ELF-1 (cell line): ENCODE measurements at places on chromosomes 2 and 18.

- DNase-seq = peak; percentile 70
Measured at GRCh38 chr2:79511320-79511951, 1.4 kb upstream of the CTNNA2 start.

DNA sequence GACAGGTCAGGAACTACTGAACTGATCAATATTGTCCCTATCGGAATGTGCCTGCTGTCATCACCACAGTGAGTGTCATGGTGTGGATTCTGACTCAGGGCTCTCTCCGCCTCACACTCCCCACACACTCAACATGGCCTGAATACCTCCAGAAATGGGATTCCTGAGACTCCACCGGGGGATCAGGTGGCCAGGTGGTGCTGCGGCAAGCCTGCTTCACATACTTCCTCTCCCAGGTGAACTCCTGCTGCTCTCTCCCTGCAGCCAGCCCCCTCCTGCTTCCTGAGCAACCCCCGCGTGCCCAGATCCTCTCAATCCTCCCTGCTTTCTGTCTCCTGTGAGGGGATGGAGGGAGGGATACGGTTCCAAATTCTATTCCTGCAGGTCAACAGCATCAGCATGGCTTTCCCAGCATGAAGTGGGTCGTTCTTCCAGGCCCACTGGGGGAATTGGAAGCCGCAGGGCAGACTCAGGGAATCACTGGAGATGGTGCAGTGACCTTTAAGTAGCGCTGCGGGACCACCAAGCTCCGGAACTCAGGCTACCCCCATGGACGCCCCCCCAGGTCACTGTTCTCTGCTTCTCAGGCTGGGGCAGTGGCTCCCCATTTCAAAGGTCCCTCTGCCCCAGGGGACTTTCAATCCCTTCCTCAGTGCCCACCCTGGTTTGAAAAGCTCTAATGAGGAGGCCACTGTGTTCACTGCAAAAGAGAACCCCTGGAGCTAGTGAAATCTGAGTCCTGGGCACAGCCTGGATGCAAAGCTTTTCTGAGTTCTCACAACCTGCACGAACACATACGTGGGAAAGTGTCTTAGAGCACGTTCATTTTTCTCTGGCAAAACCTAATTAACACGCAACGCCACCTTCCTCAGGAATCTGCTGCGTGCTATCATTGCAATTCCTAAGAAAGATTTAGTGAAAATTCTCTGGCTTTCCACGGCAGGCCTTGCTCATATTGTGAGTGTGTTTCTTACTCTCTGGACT is 168.4 kb downstream of the ZFP36L2 start:
- DNase-seq = peak; percentile 31

GRCh38 chr2:237511433-237511832 is 24.4 kb downstream of the MLPH start:
- DNase-seq = no peak

DNA sequence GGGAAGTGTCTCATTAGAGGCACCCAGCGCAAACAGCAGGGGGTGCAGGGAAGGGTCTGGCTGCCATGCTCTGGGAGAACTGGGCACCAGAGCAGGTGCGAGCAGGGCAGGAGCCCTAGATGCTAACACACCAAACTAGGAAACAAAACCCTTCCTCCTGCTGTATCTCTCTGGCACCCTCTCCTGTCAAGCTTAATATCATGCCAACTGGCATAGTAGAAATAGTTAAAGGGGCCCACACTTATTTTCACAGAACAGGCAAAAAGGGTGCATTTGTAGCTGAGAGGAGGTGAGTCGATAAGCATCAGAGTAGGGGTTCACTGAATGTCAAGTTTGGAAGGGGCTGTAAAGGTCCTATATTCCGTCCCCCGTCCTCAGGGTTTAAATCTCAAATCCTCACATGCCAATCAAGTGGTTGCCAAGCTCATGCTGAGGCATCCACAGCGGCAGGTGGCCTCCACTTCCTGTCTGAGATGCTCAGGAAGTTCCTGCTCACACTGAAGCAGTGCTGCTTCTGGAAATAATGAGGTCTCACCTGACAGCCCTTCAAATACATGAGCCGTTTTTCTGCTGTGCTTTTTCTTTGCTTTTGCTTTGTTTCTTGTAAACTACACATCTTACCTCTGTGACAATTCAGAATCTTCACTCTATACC is 14.9 kb upstream of the ACKR3 start:
- no peak for DNase-seq

DNA sequence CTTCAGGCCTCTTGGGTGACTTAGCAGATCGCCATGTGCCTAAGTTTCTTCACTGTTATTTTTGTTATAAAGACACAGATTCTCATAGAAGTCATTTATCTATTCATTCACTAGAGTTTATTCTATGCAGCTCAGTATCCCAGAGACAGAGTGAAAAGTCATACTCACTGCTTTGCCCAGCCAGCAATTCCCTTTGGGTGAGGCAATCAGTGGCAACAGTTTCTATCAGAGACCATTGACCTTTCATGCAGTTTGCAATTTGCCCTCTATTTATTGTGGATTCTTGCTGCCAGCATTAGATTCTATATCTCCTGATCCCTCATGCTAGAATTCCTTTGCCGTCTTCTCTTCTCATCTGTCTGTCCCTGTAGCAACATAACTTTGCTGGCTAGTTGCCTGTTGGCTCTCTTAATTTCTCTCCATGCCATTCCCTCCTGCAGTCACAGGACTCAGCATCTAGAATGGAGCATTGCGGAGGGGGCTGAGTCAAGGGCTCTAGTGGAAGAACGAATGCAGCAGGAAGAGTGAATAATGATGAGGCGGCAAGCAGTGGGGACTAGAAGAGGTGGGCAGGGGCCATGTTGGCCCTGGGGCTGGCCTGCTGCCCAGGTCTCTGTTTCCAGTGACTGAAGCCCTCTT is 12.2 kb downstream of the SLC9A4 start:
- no peak for DNase-seq

GRCh38 chr2:24917086-24917485 is 3.0 kb downstream of the ADCY3 start:
- no peak for DNase-seq

DNA sequence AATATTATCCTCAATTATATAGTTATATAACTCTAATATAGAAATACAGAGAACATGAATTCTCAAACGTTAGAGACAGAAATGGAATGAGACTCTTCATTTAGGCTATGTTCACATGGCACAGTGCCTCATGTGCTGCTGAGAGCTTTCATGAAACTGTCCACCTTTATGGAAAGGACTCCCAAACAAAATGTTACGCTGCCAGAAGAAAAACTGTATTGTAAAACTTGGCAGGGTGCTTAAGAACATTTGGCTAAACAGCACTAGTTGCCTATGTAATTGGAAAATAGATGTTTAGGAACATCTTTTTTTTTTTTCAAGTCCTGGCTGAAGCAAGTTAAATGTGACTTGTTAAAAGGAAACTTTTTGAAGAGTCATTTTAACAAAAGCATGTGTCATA is 396.0 kb downstream of the ERBB4 start:
- DNase-seq = no peak

DNA sequence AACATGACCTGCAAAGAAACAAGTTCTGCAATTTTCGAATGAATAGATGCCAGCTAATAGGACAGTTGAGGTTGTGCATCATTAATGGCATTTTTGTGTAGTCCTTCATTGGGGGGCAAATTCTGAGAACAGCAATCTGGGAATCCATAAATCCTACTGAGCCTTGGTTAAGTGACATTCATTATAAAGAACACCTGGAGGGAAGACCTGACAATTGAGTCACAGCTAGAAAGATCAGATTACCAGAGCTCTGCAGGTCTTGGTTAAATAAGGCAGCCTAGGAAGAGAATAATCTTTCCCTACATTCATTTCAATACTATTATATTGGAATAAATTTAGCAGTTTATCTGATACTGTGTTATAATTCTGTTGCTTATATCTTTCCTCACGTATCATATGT is 14.3 kb downstream of the KCNH7 start:
- DNase-seq = no peak

DNA sequence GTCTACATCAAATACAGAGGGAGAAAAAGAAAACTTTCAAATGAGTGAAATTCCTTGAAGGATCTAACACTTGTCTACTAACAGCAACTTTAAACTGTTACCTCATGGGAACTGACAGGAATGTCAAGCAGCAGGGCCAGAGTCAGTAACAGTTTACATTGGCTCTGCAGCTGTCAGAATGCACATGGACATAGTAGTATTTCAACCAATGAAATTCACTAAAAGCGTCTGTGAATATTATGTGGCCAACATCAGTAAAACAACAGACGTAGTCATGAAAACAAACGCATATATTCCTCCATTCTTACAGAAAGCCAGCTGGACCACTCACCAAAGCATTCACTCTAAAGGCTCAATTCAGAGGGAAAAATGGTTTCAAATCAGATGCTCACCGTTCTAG is 79.3 kb upstream of the RNU4ATAC start:
- DNase-seq = no peak

GRCh38 chr2:43221124-43221762 is 5.2 kb downstream of the ZFP36L2 start:
- DNase-seq = peak; percentile 95

DNA sequence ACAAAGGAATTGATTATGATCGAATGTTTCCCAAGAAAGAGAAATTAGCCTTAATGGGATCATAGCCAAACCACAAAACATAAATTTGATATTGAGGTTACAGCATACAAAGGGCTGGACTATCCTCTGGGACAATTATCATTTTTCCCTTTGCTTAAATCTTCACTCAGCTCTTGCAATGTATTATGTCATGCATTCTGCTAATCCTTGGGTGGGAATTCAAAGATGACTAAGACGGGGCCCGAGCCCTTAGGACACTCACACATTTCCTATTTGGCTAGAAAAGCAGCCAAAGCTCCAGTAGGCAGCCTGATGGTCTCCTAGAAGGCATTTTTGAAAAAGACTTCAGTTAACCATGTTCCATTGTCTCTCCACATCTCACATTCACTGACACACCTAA is 17.2 kb upstream of the NMI start:
- DNase-seq = no peak

- peak; percentile 85 for DNase-seq
Measured at GRCh38 chr2:110211938-110212858, at the start of gene MTLN. Gene MTLN, minus strand, starts transcription at chr2:110212547. Its CDS starts 22 bp downstream, at chr2:110212525.

DNA sequence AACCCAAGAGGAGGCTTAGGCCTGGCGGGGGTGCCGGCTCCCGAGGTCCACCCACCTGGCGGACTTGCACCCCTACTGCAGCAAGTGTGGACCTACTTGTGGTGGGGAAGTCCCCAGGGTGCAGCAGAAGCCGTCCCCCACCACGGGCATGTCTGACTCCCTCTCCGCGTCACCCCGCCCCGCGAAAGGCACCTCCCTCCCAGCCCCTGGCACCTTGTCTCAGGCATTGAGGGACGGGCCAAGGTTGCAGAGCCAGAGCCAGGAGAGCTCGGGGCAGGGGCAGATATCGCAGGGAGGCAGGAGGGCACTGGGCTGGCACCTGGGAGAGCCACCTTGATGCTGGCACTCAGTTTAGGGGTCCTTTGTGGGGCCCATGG is 19.0 kb downstream of the CROCC2 start:
- DNase-seq = peak; percentile 1

GRCh38 chr2:203097735-203098134 is 83.1 kb downstream of the NBEAL1 start:
- no peak for DNase-seq

GRCh38 chr2:203594541-203594940 is 59.4 kb upstream of the RAPH1 start:
- DNase-seq = no peak

DNA sequence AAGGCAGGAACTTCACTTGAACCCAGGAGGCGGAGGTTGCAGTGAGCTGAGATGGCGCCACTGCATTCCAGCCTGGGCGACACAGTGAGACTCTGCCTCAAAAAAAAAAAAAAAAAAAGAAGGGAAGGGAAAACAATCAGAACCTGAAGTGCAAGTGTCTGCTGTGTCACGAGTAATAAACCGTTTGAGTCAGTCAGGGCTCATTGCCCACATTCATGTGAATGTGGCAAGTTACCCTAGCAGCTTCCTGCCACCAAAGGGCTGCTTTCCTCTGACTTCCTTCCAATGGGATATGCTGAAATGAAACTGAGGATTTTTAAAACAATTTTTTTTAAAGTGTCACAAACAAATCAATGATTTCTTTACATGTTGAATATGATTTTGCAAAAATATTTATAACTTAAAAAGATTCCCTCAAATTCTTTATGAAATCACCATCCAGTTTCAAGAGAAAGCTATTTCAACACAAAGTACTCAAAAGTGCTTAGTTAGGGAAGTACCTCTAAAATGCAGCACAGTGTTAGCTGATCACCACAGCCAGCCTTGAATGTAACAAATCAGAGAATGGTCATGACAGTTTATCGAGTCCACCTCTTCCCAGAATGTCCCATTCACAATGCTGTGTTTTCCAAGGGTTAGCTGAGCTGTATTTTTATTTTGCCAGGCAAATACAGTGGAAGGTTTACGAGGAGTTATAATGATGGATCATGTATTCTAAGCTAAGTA is 36.4 kb downstream of the WDSUB1 start:
- DNase-seq = peak; percentile 31

DNA sequence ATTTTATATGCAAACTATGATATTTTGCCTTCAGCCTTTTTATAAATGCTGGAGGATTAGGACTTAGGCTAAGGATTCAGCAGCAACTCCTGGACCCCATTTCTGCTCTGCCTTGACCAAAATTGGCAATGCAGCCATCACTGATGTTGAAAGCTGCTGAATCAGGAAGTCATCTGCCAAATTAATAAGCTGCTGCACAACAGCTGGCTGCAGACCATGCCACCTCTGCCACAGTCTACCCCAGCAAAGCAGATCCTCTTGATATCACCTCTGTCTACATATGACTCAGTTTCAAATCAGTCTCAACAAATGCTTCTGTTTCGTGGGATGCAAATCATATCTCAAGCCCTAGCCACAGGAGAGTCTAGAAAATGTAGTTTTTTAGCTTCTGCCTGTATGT is 7.1 kb upstream of the SOS1 start:
- no peak for DNase-seq

DNA sequence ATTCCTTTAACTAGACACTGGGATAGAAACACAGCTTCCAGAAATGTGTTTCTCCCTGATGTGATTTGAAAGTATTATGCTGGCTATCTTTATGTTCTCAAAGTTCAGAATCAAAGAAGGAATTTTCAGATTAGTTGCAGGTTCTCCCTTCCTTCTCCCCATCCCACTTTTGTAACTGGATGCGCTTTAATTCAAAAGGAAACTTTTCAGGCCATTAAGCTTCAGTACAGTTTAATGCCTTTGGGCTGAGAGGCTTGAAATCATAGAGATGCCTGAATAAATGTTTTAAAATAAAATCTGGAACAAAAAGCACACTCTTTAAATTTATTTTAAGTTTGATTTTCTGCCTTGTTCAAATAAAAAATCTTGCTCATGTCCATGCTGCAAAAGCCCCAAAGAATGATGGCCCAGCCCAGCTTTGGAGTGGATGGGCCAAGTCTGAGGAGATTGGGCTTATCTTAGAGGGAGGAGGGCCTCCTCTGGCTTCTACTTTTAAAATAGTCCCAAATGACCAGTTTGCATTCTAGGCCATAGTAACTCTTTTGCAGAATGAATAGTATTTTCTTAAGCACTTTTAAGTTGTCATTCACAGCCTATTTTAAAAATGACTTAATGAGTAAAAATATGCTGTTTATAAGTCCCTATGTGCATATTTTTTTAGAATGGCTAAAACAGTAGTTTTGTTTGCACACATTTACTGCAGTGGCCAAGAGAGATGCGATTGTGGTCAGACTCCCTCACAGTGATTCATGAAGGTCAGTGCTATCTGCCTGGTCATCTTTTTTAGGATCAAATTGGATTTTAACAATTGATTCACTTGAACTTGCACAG is 129.2 kb downstream of the MTX2 start:
- no peak for DNase-seq
